ENCODE measurements at places on chromosomes 6 and 20.

DNA sequence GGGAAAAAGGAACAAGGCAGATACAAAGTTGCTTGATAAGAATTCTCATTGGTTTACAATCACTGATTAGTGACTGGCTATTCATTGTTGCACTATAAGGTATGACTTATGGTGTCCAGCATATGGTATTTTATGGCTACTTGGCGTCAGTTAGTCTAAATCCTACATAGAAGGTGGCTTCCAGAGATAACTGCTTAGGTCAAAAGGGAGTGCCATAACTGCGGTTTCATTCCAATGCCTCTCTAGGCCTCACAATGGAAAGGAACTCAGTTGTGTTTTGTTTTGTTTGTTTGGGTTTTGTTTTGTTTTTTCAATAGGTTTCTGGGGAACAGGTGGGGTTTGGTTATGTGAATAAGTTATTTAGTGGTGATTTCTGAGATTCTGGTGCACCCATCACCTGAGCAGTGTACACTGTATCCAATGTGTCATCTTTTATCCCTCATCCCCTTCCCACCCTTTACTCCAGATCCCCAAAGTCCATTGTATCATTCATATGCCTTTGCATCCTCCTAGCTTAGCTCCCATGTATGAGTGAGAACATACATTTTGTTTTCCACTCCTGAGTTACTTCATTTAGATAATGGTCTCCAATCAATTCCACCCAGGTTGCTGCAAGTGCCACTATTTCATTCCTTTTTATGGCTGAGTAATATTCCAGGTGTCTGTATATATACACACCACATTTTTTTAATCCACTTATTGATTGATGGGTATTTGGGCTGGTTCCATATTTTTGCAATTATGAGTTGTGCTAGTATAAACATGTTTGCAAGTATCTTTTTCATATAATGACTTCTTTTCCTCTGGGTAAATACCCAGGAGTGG is 7.0 kb downstream of the GOPC start:
- no peak for DNase-seq

DNA sequence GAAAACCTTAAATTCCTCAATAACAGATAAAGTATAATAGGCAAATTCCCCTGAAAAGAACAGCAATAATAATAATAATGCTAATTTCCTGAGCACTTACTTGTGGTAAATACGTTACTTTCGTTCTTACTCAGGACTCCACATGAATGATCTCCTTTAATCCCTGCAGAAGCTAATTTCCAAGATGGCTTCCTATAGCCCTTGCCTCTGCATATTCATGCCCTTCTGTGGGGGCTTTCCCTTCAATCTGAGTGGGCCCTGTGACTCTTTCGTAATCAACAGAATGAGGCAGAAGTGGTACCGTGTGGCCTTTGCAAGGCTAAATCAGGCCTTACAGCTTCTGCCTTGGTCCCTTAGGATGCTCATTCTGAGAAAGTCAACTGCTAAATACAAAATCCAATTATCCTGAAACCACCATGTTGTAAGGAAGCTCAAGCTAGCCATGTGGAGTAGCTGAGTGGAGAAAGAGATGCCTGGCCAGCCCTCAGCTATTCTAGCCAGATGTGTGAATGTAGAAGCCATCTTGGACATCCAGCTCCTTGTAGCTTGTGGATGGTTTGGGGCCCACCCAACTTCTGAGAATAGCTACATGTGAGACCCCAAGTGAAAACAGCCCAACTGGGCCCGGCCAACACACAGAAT is 50.5 kb downstream of the MCUR1 start:
- DNase-seq = no peak

- no peak for DNase-seq
Observed at GRCh38 chr6:154341871-154342270, 14.7 kb downstream of the IPCEF1 start.

GRCh38 chr6:56250266-56250665 is 2.9 kb upstream of the COL21A1 start:
- no peak for DNase-seq

GRCh38 chr20:47040506-47041125 is 146.0 kb downstream of the EYA2 start:
- DNase-seq = no peak

DNA sequence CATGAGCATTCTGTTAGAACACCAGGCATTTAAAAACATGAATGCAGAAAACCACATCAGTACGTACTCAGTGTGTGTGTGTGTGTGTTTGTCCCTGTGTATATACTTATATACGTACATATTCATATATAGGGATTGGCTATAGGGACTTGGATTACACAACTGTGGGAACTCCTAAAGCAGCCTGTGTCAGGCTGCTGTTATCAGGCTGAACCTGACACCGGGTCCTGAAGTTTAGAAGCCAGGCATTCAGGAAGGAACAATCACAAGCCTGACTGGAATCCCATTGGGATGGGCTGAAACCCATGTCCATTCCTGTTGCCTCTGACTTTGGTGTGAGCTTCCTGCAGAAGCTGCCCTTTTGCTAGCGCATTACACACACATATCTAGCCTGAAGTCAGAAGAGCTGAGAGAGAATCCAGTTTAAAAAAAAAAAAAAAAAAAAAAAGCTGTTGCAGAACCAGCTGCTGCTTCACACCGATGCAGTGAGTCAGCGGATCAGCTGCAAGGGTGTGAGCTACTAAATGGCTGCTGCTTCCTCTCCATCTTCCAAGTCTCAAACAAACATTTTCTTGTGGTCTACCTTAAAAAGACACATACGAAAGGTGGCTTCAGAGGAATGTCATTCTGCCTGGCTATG is 348.1 kb downstream of the THBS2 start:
- no peak for DNase-seq

- DNase-seq = no peak
Observed at GRCh38 chr6:125491860-125492618, 190.3 kb upstream of the HDDC2 start.

GRCh38 chr6:13615792-13616120 is 621 bp downstream of the NOL7 start:
- peak; percentile 31 for DNase-seq

DNA sequence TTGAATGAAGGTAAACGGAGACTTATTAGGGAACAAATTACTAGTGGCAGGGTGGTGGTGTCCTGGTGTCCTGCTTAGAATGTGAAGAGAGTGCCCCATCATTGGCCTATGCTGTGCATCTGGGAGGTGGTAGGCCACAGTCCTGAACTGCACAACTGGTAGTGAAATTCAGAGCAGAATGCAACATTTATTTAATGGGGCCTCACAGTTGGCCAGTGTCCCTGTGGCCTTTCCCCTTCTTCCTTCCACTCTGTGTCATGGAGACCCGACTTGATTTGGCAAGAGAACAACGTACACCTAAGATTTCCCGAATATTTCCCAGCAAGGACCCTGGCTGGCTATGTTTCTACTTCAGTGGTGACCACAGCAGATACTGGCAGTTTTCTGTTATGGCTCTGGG is 206.9 kb downstream of the LRFN2 start:
- no peak for DNase-seq

Measured in iPS-NIHi11 (cell line).